NCI-H2227 treated with DMSO at 0.1 percent for 48 hours (cell line): ENCODE measurements at places on chromosomes 11 and 22.
A peak's percentile ranks its signal among the peaks of the same experiment; 100 is the strongest.

- DNase-seq, result peak; percentile 85
These were observed 580.5 kb downstream of the INSC start for GRCh38 chr11:15695096-15695721.

GRCh38 chr11:48106166-48106565 is 110.4 kb upstream of the OR4B1 start:
- no peak for DNase-seq

GRCh38 chr22:36284171-36284571 is 31.2 kb downstream of the APOL1 start:
- no peak for DNase-seq

- DNase-seq, result no peak
These were observed 9.8 kb downstream of the MRPL48 start for GRCh38 chr11:73797457-73797856.

- DNase-seq, result no peak
These were observed 54.9 kb downstream of the SOX6 start for GRCh38 chr11:16301462-16301861.

DNA sequence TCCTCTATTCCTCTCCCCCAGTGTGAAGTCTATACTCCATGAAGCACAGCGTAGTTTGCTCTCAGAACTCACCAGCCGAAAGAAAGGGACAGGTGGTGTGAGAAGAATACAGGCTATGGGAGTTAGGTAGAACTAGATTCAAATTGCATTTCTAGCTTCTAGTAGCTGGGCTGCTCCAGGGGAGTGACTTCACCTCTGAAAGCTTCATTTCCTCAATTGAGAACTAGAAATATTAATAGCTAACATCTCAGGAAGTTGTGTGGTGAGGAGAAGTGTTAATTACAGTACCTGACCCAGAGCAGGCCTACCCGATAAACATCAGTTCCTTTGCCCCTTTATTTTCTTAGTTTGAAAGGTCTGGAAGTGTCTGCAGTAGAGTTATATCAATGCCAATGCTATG is 484.7 kb upstream of the TENM4 start:
- DNase-seq, result no peak

GRCh38 chr11:25200925-25201324 is 704.1 kb downstream of the LUZP2 start:
- no peak for DNase-seq

GRCh38 chr11:134046681-134047449 is 22.0 kb upstream of the JAM3 start:
- DNase-seq, result no peak

GRCh38 chr11:28481616-28482480 is 373.7 kb downstream of the METTL15 start:
- peak; percentile 1 for DNase-seq
